ENCODE measurements at places on chromosomes 5 and 9.

DNA sequence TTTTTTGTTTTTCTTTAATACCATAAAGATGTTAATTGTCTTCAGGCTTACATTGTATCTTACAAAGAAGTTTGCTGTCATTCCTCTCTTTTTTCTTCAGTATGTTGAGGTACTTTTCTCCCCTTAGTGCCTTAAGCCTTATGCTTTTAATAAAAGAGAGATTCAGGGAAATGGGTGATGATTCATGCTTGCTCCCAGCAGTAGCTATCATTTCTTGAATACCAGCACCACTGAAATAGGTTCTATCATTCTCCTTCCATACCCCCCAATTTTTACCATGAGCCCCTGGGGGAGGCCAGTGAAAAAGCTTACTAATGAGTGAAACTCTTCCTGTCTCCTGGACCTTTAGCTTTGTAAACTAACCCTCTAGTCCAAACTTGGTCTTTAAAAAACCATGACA is 165.0 kb downstream of the FBXL7 start:
- DNase-seq, result no peak

- DNase-seq, result no peak
These were observed 438.3 kb downstream of the PRELID2 start for GRCh38 chr5:145396888-145397287.

- DNase-seq, result no peak
These were observed 78.2 kb upstream of the MAN2A1 start for GRCh38 chr5:109611505-109611904.

- DNase-seq, result no peak
These were observed 24.4 kb upstream of the CLK4 start for GRCh38 chr5:178651046-178651810.

GRCh38 chr9:114155263-114155994 is at the start of gene COL27A1:
COL27A1 (plus strand) TSS chr9:114155537; CDS start chr9:114155951, 414 bp downstream.
- DNase-seq, result peak; percentile 94

- no peak for DNase-seq
These were observed 464.5 kb upstream of the RGMB start for GRCh38 chr5:98308960-98309359.

DNA sequence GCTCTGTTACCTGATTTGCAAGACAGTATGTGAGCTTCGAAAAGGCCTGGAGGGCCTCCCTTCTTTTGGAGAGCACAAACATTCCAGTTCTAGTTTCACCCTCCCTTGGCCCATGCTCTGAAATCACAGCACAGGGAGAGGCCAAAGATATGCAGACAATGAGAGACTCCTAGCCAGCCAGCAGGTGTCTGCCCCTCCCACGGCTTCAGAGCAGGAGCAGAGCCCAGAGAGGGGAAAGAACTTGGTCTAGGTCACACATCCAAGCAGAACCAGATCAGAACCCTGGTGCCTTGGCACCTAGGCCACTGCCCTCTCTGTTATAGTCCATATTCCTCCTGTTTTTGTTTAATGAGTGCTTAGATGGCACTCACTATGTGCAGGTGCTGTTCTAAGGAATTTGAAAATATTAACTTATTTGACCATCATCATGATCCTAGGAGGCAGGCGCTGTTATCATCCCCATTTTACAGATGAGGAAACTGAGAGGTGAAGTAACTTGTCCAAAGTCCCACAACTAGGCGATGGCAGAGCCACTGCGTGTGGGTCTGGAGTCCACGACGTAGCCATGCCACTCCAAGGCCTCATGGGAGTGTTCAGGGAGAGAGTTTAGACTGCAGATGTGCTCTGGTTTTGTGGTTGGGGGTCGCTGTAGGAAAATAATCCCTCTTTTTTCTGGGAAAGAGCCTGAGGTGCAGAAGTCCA is 27.2 kb downstream of the TMOD1 start:
- DNase-seq, result peak; percentile 53

- DNase-seq, result no peak
These were observed 69.8 kb downstream of the ECPAS start for GRCh38 chr9:111414406-111414805.

DNA sequence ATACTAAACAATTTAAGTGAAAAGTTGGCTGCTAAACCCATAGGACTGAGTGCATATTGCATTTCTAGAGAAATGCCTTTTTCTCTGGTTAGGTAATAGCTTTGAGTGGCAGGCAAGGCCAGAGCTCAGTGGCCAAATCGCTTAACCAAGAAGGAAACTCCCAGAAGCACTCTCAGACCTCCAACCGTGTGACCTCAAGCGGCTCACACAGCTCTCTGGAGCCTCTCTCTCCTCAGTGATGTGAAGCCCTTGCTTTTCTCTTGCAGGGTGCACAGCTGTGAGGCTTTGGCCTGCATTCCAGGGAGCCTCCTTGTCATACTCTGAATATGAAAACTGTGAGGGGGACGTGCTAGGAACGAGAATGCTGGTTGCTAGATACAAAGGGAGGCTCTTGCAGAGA is 106.7 kb downstream of the INSYN2B start:
- no peak for DNase-seq

DNA sequence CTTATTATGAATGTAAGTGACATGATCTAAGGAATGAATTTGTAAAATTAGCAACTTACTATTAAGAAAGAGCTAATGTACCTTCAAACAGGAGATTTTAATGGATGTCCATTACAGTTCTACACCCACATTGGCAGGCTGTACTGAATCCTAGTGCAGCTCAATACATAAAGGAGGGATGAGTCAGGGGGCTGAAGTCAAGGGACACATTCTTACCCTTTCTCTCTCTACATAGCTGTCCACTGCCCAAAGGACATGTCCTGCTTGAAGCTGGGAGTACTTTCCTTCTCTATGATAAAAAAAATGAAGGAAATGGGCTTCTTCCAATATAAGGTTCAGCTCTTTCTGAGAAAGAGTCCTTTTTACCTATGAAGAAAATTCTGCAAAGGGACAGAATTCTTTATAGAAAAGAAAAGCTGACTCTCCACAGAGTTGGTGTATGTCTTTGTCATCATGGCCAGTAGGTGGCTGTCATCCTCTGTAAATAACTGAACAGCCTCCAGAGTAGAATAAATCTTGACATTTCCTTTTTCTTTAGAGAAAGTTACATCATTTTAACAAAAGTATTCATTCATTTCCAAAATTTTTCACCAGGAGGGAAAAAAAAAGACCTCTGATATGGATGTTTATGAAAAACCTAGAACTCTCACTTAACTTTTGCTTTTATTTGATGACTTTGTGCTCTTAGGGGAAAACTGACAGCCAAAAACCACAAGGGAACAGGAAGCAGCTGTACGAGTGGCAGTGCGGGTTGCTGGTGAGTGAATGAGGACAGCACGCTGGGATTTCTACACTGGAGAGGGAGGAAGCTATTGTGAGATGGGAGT is 13.1 kb upstream of the IFNA14 start:
- no peak for DNase-seq

DNA sequence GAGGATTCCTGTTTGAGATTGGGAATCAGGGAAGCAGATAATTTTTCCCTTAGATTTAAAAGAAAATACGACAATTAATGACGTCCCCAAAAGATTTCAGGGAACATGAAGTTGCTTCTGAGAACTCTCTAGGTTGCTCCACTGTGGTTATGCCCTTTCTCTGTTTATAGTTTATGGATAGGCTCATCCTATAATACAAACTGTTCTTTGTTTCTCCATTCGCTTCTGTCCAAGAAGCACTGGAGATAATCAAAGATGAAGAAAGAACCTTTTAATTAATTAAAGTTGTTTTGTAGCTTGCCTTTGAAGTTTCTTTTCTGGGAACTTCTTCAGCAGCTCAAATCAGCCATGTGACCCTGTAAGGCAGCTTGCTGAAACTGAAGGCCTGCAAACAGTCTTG is 87.5 kb downstream of the CHSY3 start:
- DNase-seq, result no peak

- no peak for DNase-seq
These were observed 220.0 kb downstream of the PBX3 start for GRCh38 chr9:125966959-125967711.

DNA sequence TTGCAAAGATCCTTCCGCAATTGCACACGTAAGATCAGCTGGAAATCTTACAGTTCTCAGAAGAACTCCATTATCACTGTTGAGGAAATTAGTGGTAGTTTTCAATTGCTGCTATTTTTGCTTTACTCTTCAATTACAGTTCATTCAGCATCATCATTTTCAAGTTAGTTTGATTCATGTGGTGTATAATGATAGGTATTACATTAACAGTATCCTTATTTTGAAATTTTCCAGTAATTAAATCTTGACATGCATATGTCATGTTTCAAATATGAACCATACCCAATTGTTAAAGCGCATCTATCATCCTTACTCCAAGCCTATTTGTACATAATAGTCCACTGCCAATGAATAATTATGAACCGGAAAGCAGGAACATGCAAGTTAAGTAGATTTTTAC is 60.3 kb downstream of the NR6A1 start:
- DNase-seq, result no peak

GRCh38 chr5:79847561-79847960 is 143.5 kb downstream of the MTX3 start:
- DNase-seq, result no peak

GRCh38 chr5:138649316-138649720 is 74.1 kb upstream of the HSPA9 start:
- no peak for DNase-seq

GRCh38 chr9:21585756-21586752 is 103.9 kb upstream of the IFNE start:
- DNase-seq, result no peak

DNA sequence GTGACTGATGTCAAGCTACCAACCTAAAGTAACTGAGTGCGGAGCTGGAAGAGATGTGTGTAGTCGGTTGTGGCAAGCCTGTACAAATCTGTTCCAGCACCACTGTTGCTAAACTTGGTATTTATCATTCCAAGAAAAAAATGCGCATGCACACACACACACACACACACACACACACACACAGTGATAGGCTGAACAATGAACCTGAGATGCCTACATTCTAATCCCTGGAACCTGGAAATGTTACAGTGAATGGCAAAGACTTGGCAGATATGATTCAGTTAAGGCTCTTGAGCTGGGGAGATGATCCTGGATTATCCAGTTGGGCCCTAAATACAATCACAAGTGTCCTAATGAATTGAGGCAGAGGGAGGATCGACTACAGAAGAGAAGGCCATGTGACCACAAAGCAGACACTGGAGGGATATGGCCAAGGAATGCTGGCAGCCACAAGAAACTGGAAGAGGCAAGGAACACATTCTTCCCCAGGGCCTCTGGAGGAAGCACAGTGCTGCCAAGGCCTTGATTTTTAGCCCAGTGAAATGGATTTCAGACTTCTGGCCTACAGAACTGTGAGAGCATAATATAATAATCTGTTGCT is 49.7 kb upstream of the LHFPL2 start:
- DNase-seq, result no peak

GRCh38 chr9:33651125-33651524 is 127.1 kb downstream of the ANKRD18B start:
- no peak for DNase-seq

All from ecto neural progenitor cell (in vitro differentiated cells).